ENCODE measurements at places on chromosomes 12 and 14.

GRCh38 chr14:56005191-56006053 is 112.8 kb upstream of the PELI2 start:
- DNase-seq: no peak

DNA sequence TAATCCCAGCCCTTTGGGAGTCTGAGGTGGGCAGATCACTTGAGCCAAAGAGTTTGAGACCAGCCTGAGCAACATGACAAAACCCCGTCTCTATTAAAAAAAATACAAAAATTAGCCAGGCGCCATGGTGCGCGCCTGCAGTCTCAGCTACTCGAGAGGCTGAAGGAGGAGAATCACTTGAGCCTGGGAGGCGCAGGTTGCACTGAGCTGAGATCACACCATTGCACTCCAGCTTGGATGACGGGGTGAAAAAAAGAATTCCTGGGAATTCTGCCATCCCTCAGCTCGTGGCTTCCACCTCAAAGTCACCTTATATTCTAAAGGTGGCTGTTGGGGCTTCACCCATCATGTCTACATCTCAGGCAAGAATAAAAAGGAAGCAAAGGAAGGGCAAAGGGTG is 12.9 kb downstream of the BCL2L14 start:
- no peak for DNase-seq

GRCh38 chr12:46650688-46651087 is 175.1 kb downstream of the SLC38A4 start:
- DNase-seq: no peak

- no peak for DNase-seq
Observed at GRCh38 chr12:22981711-22982110, 356.7 kb downstream of the ETNK1 start.

GRCh38 chr12:14356147-14356546 is 9.3 kb upstream of the ATF7IP start:
- DNase-seq: no peak

GRCh38 chr14:50967790-50968189 is 23.5 kb upstream of the PYGL start:
- no peak for DNase-seq

- DNase-seq: no peak
Observed at GRCh38 chr14:75204116-75204515, 27.7 kb upstream of the TMED10 start.

GRCh38 chr14:78704965-78705364 is 534.8 kb downstream of the NRXN3 start:
- DNase-seq: no peak

DNA sequence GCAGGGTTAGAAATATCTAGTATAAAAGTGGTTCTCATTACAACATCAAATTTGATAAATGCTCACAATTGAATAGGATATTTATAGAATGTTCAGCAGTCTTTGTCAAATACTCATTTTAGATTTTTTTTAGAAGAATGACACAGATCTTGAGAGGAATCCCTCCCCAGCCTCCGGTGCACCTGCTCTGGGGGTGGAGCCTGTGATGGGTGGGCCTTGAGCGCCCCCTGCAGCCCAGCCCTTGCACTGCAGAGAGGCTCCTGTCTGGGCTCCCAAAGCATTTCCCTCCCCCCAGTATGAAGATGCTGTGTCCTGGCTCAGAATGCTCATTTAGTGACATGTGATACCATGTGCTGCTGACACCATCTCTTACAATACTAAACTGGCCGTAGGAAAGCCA is 792.3 kb downstream of the TMEM121 start:
- no peak for DNase-seq

GRCh38 chr14:51540364-51540763 is 111.3 kb upstream of the FRMD6 start:
- no peak for DNase-seq

DNA sequence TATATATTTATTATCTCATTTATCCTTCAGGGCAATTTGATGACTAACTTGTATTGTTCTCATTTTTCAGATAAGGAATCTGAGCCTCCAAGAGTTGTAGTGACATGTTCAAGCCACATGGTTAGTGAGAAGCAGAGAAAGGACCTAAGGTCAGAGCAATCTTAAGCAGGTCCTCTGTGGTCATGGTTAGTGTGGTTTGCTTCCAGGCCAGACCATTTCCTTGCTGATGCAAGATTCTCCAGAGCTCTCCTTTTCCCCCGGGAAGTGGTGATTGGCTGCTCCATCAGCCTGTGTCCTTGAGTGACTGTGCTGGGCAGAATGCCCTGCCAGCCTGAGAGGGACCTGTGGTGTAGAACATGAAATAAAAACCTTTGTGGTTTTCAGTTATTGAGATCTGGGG is 141.3 kb downstream of the KTN1 start:
- DNase-seq: no peak

DNA sequence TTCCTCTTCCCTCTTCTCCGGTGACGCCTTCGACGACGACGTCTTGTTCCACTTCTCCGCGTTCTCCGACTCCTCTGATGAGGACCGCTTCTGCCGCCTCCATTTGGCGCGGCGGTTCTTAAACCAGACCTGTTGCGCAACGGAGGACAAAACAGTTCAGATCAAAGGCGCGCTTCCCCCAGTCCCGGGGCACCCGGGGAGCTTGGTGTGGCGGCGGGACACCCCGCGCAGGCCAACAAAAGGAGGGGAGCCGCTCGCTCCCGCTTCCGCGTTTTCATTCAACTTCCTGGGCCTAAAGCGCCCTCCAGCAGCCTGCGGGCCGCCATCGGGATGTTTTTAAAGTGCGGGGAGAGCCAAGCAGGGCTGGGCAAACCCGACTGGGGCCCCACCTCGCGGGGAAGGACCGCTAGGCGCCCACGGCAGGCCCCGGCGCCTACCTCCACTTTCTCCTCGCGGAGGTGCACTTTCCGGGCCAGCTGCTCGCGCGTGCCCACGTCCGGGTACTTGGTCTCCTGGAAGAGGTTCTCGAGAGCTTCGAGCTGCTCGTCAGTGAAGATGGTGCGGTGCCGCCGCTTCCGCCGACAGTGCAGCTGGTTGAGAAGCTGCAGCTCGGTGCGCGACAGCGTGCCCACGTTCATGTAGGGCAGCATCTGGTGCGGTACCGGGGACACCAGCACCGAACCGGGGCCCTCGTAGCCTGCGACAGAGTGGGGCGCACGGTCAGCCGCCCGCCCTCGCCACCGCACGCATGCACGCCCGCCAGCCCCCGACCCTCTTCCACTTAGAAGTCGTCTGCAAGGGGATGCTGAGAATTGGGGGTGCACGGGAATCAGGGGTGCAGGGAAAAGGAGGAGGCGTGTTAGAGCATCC is 1.2 kb downstream of the GSC start:
- no peak for DNase-seq
